ENCODE measurements at places on chromosomes 6 and 20.

DNA sequence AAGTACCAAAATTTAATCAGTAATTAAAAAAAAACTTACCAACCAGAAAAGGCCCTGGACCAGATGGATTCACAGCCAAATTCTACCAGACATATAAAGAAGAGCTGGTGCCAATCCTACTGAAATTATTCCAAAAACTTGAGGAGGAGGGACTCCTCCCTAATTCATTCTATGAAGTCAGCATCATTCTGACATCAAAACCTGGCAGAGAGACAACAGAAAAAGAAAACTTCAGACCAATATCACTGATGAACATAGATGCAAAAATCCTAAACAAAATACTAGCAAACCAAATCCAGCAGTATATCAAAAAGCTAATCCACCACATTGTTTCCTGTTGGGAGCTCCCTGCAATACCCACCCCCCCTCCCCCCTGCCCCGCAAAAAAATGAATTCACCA lies at the start of gene WFDC11:
Gene WFDC11, minus strand, starts transcription at position 101 of the 400 bp plus-strand sequence. CDS start 19,639 bp downstream, outside the sequence.
- DNase-seq, result no peak

DNA sequence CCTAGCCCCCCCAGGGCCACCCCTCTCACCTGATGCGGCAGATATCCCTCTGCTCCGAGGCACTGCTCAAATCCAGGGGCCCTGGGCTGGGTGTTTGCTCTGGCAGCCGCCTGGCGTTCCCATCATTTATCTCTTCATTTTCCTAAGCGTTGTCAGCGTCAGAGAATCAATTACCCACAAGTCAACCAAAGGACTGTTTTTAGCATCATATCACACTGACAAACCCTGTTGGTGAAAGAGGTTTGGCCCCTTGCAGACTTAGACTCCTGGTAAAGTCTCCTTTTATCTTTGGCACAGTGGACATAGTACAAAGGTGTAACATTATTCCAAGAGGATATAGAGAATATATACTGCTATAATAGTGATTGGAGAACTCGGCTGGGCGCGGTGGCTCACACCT lies at the start of gene GHRH:
Gene GHRH, minus strand, starts transcription at position 101 of the 400 bp plus-strand sequence. CDS start 4,925 bp downstream, outside the sequence.
- no peak for DNase-seq

DNA sequence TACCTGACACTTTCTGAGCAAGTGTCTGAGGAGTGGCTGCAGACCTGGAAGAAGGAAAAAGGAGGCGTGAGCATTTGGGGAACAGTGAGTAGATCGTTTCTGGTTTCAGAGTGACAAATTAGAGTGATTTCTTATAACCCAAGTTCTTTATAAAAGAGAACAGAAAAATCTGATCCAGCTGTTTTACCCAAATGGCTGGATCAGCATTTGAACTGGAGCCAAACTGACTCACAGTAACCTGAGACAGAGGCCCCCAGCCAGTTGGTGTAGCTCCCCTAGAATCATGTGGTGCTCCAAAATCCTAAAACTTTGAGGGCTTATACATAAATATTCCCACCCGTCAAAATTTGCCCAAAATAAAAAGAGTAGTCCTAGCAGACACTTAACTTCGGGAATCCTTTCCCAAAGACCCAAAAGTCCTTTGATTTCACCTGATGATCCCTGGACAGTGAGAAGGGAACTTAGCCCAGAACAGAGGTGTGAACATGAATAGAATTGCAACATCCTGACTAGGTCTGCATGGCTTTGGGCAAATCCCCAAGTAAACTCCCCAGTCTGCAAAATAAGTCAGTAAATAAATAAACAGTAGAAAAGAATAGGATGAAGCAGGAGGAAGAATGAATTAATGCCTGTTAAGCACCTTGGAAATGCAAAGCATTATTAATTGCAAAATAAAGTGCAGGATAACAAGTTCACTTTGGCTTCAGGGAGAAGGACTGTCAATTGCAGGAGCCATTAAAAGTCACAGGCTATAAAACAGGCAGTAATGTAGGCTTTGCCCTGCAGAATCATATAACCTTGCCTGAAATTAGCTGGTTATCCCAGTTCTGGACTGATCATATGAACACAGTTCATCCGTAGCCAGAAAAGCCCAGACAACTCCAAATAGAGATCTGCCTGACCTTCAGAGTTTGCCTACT lies 262.0 kb upstream of the JARID2 start:
- DNase-seq, result no peak

DNA sequence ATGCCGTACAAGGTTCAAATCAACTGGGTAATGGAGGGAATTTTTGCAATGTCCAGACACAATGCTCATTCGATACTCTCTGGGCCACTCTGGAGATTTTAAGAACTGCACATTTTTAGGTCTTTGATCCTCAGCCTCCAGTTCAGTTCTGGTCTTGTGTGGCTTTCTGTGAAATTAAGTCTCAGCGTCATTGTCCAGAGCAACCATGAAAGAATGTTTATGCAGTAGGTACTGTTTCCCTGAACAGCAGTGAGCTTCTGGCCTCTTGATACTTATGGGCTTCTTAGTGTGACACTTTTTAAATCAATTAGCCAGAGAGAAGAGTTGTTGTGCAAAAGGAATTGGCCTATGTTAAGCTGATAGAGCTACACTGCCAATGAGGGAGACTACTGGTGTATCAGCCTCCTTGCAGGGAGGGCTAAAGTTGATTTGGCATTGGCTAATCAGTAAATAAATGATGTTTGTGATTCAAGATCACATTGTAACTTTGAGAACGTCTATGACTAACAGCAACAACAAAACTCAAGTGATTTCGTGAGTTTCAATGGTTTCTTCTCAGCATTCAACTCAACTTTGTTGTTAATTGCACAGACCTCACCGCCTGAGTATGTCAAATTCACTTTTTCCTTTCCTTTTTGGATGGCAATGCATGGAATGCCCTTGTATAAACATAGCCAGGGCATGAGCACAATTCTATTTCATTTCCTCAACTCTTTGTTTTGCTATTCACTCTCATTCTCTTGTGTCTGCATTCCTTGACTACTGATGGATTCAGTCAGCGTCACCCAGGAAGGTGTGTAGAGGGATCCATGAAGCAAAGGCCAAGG lies 85.1 kb downstream of the GJA1 start:
- no peak for DNase-seq

GRCh38 chr6:152301021-152301764 lies 336.0 kb downstream of the SYNE1 start:
- DNase-seq, result no peak

DNA sequence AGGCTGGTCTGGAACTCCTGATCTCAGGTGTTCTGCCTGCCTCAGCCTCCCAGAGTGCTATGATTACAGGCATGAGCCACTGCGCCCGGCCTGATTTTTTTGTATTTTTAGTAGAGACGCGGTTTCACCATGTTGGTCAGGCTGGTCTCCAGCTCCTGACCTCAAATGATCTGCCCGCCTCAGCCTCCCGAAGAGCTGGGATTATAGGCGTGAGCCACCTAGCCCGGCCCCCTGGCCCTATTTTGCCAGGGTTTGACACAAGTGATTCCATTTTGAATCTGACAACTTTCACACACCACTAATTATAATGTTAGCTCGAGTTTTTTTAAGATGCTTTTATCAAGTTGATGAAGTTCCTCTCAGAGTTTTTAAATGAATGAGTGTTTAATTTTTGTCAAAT lies 25.6 kb downstream of the TTLL9 start:
- DNase-seq, result no peak

GRCh38 chr20:49813305-49813974 lies 812 bp downstream of the SLC9A8 start:
- no peak for DNase-seq

DNA sequence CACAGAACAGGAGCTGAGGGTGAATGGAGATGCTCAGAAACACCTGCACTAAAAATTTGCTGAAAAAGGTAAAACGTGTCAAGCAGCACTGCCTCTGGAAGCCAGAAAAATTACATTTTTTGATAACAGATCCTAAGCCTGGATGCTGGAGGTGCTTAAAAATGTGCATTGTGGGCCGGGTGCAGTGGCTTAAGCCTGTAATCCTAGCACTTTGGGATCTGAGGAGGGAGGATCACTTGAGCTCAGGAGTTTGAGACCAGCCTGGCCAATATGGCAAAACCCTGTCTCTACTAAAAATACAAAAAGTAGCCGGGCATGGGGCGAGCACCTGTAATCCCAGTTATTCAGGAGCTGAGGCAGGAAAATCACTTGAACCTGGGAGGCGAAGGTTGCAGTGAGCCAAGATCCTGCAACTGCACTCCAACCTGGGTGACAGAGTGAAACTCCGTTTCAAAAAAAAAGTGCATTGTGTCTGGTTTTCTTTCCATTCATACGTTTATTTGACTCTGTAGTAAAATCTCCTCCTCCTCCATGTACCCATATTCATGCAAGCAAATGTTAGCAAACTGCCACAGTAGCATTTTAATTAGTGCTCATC lies 587 bp upstream of the BTN3A1 start:
- no peak for DNase-seq

- no peak for DNase-seq
Measured at GRCh38 chr20:29750268-29750899, 1507.1 kb upstream of the DEFB115 start.

- no peak for DNase-seq
Measured at GRCh38 chr6:6685249-6686040, 96.9 kb downstream of the LY86 start.

DNA sequence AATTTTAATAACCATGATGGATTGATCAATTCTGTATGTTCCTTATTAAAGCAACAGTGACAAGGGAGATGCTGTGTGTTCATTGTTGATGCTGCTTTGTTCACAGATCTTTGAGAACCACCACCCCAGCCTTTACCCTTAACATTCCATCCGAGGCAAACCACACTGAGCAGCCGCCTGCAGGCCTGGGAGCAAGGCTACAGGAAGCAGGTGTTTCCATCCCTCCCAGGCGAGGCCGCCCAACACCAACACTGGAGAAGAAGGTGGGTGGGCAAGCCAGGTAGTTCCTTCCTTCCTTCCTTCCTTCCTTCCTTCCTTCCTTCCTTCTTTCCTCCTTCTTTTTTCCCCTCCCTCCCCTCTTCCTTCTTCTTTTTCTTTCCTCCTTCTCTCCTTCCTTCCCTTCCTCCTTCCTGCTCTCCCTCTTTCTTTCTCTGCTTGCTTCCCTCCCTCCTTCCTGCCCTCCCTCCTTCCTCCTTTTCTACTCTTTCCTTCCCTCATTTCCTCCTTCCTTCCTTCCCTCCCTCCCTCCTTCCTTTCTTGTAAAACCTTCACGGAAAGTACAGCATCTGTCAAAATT lies 13.7 kb downstream of the TTLL2 start:
- no peak for DNase-seq

GRCh38 chr20:49388744-49389143 lies 93.7 kb downstream of the KCNB1 start:
- no peak for DNase-seq

GRCh38 chr6:7899101-7899888 lies 11.3 kb downstream of the TXNDC5 start:
- DNase-seq, result no peak

DNA sequence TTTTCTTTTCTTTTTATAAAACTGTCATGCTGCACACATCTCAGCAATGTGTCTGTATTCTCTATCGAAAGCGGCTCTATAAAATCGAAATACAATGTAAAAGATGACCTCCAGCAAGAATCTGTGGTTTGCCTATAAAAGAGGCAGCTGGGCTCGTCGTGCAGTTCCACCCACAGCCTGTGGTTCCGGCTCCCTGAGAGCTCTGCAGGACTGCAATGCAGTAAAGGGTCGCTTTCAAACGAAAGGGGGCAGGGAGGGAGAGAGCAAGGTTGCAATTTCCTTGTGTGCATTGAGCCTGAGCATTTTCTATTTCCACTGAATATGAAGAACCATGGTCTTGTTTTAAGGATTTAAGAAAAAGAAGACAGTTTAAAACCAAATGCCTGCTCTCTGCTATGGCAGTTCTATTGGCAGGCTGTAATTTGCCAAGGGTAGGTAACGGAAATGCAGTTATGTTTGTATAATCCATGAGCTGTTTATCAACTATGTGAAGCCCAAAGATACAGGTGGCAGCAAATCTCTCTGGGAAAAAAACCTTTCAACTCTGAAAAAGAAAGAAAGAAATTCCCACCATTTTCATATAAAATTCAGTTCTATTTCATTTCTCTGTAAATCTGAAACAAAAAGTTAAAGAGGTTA lies 236.5 kb downstream of the HACE1 start:
- DNase-seq, result no peak

GRCh38 chr6:25635886-25636317 lies 16.1 kb upstream of the SCGN start:
- DNase-seq, result no peak

DNA sequence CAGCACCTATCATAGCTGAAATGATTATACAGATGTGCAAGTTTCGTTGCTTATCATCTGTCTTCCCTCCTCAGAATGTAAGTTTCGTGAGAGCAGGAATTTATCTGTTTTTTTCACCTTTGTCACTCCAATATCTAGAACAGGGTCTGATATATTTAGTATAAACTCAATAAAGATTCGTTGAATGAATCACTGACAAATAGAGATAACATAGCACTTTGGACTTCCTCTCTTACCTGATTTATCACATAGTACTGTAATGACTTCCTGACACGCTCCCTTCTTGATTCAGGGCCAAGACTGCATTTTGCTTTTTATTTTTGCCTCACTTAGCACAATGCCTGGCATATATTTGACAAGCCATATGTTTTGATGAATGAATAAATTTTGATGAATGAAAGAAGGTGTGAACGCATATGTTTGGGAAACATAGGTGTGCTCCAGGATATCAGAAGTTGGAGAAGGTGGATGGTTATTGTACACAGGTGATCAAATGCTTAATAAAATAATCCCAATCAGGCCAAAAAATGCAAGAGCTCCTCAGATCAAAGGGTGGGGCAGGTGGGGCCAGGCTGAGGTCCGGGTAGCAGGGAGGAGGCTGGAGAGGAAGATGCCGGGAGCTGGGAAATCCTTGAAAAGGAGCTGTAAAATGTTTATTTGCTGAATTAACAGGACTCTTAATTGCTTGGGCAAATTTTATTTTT lies 33.0 kb downstream of the PIM1 start:
- no peak for DNase-seq

DNA sequence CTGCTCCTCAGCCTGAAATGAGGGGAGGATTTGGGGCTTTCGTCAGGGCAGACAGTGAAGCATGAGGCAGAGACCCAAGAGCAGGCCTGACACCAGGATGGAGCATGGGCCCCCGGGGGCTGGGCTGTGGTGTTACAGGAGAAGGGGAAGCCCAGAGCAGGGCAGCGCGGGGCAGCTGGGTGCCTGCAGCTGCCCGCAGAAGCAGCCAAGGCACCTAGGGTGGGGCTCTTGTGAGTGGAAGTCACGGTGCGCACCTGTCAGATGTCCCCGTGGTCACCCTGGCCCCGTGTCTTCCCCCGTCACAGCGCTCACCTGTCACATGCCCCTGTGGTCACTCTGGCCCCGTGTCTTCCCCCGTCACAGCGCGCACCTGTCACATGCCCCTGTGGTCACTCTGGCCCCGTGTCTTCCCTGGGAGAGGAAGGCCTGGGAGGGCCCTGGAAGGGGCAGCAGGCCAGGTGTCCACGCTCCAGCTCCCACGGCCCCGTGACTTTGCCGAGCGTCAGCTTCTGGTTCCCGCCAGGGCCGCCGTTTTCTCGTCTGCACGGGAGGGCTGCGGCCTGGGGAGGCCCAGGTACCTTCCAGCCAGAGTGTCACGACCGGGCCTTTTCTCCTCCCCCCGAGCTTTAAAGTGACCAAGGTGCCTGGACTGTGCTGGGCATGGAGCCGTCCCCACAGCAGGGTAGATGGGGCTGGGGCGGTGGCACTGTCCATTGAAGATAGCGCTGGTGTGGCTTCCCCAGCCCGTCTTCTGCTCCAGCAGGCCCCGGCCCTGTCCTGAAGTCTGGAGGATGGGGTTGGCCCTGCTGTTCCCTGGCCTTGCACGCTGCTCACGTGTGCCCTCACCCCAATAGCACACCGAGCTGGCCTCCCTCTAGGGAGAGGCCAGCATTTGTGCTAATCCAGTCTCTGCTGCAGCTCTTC lies 9.4 kb downstream of the ARFGAP1 start:
- DNase-seq, result no peak

All from naive thymus-derived CD4-positive, alpha-beta T cell (primary cell).